Omental fat pad (tissue), 4 donors: ENCODE measurements at places on chromosomes 1 and 21.

GRCh38 chr1:109984190-109984455 is 442 bp upstream of the AHCYL1 start:
- no peak for DNase-seq

- no peak for DNase-seq
Measured at GRCh38 chr1:157773493-157774350, 3.2 kb downstream of the FCRL2 start.

DNA sequence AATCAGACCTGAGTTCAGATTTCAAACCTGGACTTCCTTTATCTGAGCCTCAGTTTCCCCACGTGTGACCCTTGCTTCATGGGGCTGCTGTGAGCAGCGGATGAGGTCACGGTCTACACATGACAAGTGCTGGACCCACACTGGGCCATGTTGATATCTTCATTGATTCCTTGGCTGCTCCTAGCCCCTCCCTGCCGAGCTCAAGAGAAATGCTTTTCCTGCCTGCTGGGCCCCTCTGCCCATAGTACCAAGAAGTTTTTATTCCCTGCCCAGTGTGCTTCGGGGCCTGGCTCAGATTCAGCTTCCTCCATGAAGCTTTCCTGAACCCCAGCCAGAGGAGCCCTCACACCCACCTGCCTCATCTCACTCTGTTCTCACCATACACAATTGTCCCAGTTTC is 181.6 kb downstream of the PTPRU start:
- no peak for DNase-seq

GRCh38 chr1:99704356-99704816 is 58.5 kb downstream of the PALMD start:
- no peak for DNase-seq
